ENCODE measurements at places on chromosomes 11 and 22.
A peak's percentile ranks its signal among the peaks of the same experiment; 100 is the strongest.

DNA sequence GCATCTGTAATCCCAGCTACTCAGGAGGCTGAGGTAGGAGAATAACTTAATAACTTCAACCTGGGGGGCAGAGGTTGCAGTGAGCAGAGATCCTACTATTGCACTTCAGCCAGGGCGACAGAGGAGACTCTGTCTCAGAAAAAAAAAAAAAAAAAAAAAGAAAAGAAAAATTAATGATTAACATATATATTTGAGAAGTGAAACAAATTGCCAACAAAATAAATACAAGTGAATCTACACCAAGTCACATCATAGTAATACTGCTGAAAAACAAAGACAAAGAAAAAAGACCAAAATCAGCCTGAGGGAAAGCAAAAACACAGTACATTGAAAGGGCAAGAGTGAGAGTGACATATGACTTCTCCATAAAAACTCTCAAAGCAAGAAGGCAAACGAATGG is 123.7 kb downstream of the CASP12 start:
- H3K27ac ChIP-seq: no peak overlapping the region
- H3K4me3 ChIP-seq: no peak overlapping the region

DNA sequence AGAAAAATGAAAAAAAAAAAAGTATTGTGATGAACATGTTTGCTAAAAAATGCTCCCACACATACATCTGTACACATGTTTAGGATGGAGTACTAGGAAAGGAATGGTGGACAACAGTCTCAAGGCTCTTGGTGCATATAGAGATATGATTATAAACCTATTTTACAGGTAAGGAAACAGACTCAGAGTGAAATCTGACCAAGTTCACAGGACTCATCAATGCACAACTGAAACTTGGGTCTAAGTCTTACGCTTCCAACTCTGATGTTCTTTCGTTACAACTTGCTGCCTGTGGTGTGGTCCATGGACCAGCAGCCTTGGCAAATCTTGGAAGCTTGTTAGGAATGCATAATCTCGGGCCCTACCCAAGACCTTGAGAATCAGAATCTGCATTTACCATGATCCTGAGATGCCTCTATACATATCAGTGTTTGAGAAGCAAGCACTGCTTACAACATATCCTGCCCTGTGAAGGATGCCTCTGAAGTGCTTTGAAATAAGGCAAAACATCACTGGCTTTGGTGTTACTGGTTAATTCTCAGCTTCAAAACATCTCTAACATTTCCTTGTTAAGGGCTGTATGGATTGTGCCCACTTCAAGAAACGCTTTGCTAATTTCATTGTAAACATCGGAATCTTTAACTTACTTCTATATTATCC is 39.9 kb upstream of the NUP160 start:
- H3K27me3 ChIP-seq: no peaks in the 10 kb centered on the region
- H3K36me3 ChIP-seq: no peaks in the 10 kb centered on the region
- peaks cover 30% of the 10 kb centered on the region for H3K4me1 ChIP-seq
- H3K27ac ChIP-seq: peak overlapping the region; percentile 66
- H3K4me3 ChIP-seq: no peak overlapping the region
- no peak for DNase-seq

GRCh38 chr22:19903031-19903430 is 38.5 kb upstream of the COMT start:
- no peak for DNase-seq
- peaks cover 6% of the 10 kb centered on the region for H3K36me3 ChIP-seq
- H3K4me3 ChIP-seq: no peak overlapping the region
- H3K4me1 ChIP-seq: no peaks in the 10 kb centered on the region

DNA sequence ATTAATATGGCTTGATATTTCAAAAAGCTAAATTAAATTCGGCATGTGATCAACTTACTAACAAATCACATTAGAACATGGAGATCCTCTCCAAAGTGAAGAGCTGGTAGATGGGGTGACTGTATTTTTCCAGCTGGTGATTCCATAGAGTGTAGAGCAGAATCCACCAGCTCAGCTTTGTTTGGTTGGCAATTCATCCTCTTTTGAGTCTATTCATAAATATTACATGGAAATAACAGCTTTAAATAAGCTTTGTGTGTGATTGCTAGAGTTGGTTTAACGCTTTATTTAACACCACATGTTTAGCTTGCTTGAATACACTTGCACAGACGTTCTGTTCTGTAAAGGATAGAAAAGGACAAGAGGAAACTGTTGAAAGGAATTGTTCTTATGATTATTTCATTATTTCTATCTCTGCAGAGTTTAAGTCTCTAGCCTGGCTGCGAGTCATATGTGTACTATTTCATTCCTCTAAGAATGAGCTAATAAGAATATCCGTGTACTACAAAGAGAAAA is 738.3 kb upstream of the KIRREL3 start:
- DNase-seq: no peak
- H3K27ac ChIP-seq: no peak overlapping the region

DNA sequence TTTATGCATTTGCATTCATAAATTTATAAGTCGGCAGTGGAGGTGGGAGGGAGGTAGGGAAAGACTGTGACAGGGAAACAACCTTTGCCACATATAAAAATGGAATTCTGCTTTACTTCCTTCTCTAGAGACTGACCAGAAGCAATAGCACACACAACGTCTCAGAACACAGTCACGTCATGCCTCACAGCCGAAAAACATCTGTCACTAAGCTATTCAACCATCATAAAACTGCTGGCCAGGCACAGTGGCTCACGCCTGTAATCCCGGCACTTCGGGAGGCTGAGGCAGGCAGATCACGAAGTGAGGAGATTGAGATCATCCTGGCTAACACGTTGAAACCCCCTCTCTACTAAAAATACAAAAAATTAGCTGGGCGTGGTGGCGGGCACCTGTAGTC is 101.0 kb upstream of the CHRM4 start:
- H3K4me1 ChIP-seq: peaks cover 15% of the 10 kb centered on the region
- H3K27ac ChIP-seq: no peak overlapping the region
- no peaks in the 10 kb centered on the region for H3K27me3 ChIP-seq
- DNase-seq: no peak
- H3K36me3 ChIP-seq: peaks cover 6% of the 10 kb centered on the region
- no peak overlapping the region for H3K4me3 ChIP-seq

- no peak overlapping the region for H3K4me3 ChIP-seq
- H3K4me1 ChIP-seq: peaks cover 60% of the 10 kb centered on the region
- H3K36me3 ChIP-seq: no peaks in the 10 kb centered on the region
Measured at GRCh38 chr11:45161252-45162063, 15.0 kb downstream of the PRDM11 start.

DNA sequence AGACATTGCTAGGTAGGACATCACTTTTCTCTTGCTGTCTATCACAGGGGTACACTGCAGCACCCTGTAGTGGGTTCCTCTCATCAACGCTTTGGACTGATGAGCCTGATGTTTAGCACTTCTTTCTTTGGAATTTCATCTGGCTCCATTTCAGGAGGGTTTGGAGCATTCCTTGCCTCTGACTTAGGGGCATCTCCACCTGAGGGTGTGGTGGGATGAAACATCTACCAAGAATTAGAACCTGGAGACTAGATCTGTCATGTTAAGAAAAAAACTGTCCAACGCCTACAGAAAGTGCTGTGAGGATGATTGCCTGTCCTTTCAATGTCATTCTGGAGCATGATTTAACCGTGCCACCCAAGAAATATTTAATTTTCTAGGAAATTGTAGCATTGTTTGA is 648.4 kb downstream of the ETS1 start:
- H3K27ac ChIP-seq: no peak overlapping the region
- H3K4me3 ChIP-seq: no peak overlapping the region
- DNase-seq: no peak
- H3K4me1 ChIP-seq: no peaks in the 10 kb centered on the region
- H3K27me3 ChIP-seq: no peaks in the 10 kb centered on the region
- no peaks in the 10 kb centered on the region for H3K36me3 ChIP-seq

DNA sequence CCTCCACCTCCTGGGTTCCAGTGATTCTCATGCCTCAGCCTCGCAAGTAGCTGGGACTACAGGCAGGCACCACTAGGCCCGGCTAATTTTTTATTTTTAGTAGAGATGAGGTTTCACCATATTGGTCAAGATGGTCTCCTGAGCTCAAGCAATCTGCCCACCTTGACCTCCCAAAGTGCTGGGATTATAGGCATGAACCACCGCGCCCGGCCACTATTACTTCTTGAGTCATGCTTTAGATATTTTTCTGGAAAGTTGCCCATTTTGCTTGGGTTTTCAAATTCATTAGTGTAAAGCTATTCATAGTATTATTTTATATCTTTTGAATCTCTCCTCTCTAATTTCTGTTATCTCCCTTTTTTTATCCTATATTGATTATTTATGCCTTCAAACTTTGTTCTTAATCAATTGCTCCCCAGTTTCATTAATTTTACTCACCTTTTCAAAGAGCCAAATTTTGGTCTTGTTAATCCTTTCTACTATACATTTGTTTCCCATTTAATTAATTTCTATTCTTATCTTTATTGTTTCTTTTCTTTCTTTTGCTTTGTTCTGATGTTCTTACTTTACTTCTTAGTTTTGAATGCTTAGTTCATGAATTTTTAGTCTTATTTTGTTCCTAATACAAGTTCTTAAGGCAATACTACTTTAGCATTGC is 10.3 kb upstream of the RAC2 start:
- peaks cover 15% of the 10 kb centered on the region for H3K4me1 ChIP-seq
- H3K27ac ChIP-seq: no peak overlapping the region
- peaks cover 8% of the 10 kb centered on the region for H3K27me3 ChIP-seq
- no peaks in the 10 kb centered on the region for H3K36me3 ChIP-seq

- H3K4me1 ChIP-seq: peaks cover 12% of the 10 kb centered on the region
- H3K27me3 ChIP-seq: no peaks in the 10 kb centered on the region
- peaks cover 17% of the 10 kb centered on the region for H3K36me3 ChIP-seq
- no peak for DNase-seq
- H3K27ac ChIP-seq: no peak overlapping the region
Measured at GRCh38 chr11:9849389-9849788, 185.5 kb downstream of the SWAP70 start.

- no peaks in the 10 kb centered on the region for H3K4me1 ChIP-seq
- peaks cover 6% of the 10 kb centered on the region for H3K27me3 ChIP-seq
- no peak for DNase-seq
- no peak overlapping the region for H3K4me3 ChIP-seq
Measured at GRCh38 chr11:2437516-2437915, 6.8 kb downstream of the TRPM5 start.

DNA sequence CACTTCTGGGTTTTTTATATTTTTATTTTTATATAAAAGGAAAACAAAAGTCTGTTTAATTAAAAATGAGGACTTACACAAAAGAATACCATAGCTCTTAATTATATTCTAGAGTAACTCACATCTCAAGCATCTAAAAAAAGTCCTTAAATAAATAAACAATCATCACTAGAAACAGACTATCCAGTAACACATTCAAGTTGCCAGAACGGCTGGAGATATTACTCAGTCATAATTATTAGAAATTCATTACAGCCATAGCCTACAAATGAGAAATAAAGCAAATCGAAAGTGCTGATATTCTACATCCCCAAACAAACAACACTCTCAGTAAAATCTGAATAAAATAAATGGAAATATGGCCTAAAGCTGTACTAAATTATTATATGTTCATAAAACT is 182.5 kb upstream of the C11orf58 start:
- H3K4me1 ChIP-seq: no peaks in the 10 kb centered on the region
- no peaks in the 10 kb centered on the region for H3K27me3 ChIP-seq
- no peak overlapping the region for H3K27ac ChIP-seq
- DNase-seq: no peak

GRCh38 chr11:696955-697491 is 1.4 kb downstream of the TMEM80 start:
- H3K27ac ChIP-seq: peak overlapping the region; percentile 95
- H3K4me3 ChIP-seq: peak overlapping the region; percentile 98

- H3K27me3 ChIP-seq: peaks cover 89% of the 10 kb centered on the region
- no peak overlapping the region for H3K4me3 ChIP-seq
- peaks cover 5% of the 10 kb centered on the region for H3K4me1 ChIP-seq
- no peaks in the 10 kb centered on the region for H3K36me3 ChIP-seq
Measured at GRCh38 chr22:36816339-36816635, 548 bp downstream of the PVALB start.

GRCh38 chr22:23031786-23032185 is 38.5 kb upstream of the GNAZ start:
- H3K27ac ChIP-seq: no peak overlapping the region
- DNase-seq: no peak
- peaks cover 48% of the 10 kb centered on the region for H3K4me1 ChIP-seq
- no peaks in the 10 kb centered on the region for H3K36me3 ChIP-seq
- no peaks in the 10 kb centered on the region for H3K27me3 ChIP-seq

GRCh38 chr11:123429336-123429735 is 733 bp upstream of the GRAMD1B start:
- peaks cover 10% of the 10 kb centered on the region for H3K4me1 ChIP-seq
- no peak for DNase-seq
- H3K27ac ChIP-seq: no peak overlapping the region

- H3K4me1 ChIP-seq: peaks cover 60% of the 10 kb centered on the region
- peak; percentile 67 for DNase-seq
- H3K27me3 ChIP-seq: no peaks in the 10 kb centered on the region
- H3K36me3 ChIP-seq: peaks cover 42% of the 10 kb centered on the region
- H3K27ac ChIP-seq: peak overlapping the region; percentile 100
Measured at GRCh38 chr22:35411102-35411501, 11.2 kb downstream of the MCM5 start.

DNA sequence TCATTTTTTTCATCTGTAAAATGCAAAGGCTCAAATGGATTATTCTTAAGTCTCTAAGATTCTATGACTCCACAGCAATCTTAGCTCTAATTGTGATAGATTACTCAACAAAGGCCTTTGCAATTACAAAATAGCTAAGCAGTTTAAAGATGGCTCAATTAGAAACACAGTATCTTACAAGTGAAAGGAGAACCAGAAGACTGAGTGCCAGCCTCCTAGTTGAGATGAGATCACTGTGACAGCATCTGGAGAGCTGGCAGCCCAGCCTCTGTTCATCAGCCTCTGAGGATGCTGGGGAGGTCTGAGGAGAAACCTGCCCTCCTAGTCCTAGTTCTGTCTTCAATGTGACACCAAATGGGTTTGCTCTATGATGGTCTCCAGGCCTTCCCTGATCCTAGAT is 158.4 kb upstream of the NARS2 start:
- H3K27ac ChIP-seq: no peak overlapping the region
- no peaks in the 10 kb centered on the region for H3K36me3 ChIP-seq
- no peak for DNase-seq
- no peaks in the 10 kb centered on the region for H3K4me1 ChIP-seq

- no peak for DNase-seq
- H3K27me3 ChIP-seq: no peaks in the 10 kb centered on the region
- H3K36me3 ChIP-seq: no peaks in the 10 kb centered on the region
- H3K27ac ChIP-seq: no peak overlapping the region
- H3K4me3 ChIP-seq: no peak overlapping the region
- peaks cover 7% of the 10 kb centered on the region for H3K4me1 ChIP-seq
Measured at GRCh38 chr11:77547047-77547836, 42.5 kb upstream of the AQP11 start.

DNA sequence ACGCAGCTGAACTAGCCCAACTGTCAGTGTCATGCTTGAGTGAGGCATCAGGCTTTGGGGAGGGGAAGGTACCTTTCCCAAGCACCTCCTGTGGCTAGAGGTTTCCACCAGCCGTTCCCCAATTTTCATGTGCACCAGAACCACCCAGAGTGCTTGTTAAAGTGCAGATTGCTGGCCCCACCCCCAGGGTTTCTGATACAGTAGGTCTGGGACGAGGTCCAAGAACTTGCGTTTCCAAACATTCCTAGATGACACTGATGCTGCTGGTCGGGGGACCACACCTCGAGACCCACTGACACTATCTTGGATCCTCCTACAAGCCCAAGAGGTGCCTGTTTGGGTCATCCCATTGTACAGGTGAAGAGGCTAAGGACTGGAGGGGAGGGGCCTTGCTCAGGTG is 59.8 kb downstream of the PDE2A start:
- no peak for DNase-seq
- H3K36me3 ChIP-seq: no peaks in the 10 kb centered on the region
- peak overlapping the region; percentile 31 for H3K27ac ChIP-seq
- H3K4me1 ChIP-seq: peaks cover 37% of the 10 kb centered on the region
- peak overlapping the region; percentile 37 for H3K4me3 ChIP-seq
- H3K27me3 ChIP-seq: peaks cover 54% of the 10 kb centered on the region
